Activated CD4-positive, alpha-beta T cell treated with anti-CD3 and anti-CD28 coated beads, Interleukin-2, amount 50 U/mL, for 4 hours (primary cell): ENCODE measurements at places on chromosomes 6 and 20.

DNA sequence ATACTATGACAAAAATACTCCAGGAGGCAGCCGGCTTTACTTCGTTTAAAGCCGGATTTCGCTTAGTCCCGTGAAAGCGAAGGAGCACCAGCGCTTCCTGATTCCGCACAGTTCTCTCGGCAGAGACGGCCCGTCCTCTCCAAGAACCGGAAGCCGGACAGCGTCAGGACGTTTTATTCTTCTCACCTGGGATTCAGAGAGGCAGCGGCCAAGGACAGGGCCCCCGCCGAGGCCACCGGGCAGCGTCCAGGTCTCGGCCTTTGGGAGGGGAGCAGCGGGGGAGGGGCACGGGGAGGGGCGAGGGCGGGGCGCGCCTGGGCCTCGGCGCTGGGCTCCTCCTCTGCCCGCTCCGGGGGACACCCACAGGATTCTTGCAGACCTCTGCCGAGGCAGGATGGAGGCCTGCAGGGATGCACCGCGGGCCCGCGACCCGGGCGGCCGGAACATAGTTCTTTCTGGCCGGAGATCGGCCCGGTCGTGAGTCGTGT is 2.8 kb upstream of the DIDO1 start:
- peak; percentile 23 for DNase-seq

GRCh38 chr6:107657373-107657754 is 166.7 kb downstream of the SCML4 start:
- no peak for DNase-seq

GRCh38 chr6:11682561-11682975 is 96.0 kb downstream of the ADTRP start:
- no peak for DNase-seq

- DNase-seq = no peak
Observed at GRCh38 chr6:41836022-41836659, 48.6 kb downstream of the TOMM6 start.

DNA sequence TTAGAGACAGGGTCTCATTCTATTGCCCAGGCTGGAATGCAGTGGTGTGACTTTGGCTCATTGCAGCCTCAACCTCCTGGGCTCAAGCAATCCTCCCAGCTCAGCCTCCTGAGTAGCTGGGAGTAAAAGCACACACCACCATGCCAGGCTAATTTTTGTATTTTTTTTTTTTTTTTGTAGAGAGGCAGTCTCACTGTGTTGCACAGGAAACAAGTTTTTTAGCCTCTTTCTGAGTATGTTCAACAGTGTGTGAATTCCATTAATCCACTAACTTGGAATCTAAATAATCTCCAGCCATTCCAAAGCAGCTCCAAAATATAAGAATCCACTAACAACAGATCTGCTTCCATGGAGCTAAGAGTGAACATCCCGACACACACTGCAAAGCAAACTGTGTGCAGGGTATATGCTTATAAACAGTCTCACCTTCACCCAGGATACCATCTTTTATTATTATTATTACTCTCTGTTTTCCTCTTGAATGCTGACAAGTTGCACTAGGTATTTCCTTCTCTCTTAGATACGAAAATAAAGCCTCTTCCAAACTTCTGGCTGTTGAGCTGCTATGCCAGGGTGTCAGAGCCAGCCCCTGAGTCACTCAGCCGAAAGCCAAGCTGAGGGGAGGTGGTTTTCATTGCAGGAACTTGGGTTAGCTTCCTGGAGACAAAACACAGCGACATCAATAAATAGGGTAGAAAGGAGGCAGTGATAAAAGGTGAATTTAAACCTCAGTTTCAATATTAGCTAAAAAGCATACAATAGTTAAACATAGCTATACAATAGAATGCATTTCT is 264.9 kb downstream of the HIVEP2 start:
- peak; percentile 9 for DNase-seq

DNA sequence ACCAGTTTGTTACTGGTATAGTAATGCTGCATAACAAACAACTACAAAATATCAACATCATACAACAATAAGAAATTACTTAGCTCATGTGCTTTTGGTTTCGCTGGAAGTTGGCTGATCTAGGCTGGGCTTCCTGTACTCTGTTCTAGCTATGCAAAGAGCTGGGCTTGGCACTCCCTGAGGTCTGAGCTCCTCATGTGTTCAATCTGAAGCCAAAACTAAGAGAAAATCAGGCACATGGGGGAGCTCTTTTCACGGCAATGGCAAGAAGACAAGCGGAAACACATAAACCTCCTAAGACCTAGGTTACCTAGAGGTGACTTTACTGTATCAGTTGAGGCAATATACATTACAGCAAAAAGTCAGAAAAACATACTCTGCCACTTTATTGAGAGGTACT is 574.2 kb downstream of the KHDRBS2 start:
- DNase-seq = no peak

GRCh38 chr6:105374010-105374420 is 28.9 kb downstream of the PREP start:
- DNase-seq = no peak

- no peak for DNase-seq
Observed at GRCh38 chr20:64180673-64181072, 16.4 kb downstream of the MYT1 start.

- DNase-seq = no peak
Observed at GRCh38 chr6:43945768-43946080, 175.7 kb downstream of the VEGFA start.

- DNase-seq = no peak
Observed at GRCh38 chr20:2891343-2891742, 18.1 kb downstream of the PTPRA start.

DNA sequence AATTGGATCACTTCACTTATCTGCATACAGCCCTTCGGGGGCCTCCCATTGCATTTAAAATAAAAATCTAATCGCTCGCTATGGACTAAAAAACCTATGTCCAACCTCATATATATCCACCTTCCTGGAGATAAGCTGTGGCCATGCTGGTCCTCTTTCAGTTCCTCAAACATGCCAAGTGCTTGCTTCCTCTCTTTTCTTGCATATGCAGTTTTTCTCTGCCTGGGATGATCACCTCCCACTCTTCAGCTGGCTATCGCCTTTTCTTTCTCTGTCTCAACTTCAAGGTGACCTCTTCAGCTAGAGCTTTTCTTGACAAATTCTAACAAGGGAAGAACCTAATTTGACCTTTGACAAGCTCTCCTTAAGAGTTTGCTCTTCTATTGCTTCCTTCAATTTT is 5.6 kb upstream of the TFB1M start:
- DNase-seq = no peak

GRCh38 chr6:35243386-35243958 is 16.1 kb upstream of the ZNF76 start:
- DNase-seq = no peak

DNA sequence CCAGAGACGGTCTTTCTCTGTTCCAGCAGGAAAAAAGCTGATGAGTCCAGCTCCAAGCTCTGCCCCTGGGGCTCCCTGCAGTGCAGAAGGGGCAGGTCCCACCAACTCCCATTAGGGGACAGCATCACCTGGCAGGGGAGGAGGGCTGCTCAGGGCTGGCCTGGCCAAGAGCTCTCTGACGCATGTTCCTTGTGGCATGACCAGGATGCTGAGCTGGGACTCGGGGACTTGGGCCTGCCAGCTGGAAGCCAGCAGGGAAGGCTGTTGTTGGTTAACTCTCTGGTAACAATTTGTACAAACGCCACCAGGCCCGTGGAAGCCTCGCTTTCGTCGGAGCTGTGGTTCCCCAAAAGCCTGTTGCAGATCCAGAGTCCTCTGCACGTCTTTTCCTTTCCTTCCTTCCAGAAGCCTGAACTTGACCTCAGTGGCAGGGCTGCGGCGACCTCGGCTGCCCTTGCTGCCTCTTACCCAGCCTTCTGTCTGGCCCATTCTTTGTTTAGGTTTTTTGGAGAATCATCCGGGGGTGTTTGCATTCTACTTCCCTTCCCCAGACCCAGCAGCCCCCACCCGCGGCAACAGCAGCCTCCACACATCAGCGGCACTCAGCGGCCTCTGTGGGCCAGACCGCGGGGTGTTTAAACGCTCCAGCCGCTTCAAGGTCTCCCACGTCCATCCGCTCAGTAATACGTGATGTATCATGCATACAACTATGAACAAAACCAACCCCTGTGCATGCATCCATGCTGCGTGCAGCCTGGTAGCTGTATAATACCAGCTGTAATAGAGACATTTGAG is 63.3 kb downstream of the GNAS-AS1 start:
- no peak for DNase-seq

DNA sequence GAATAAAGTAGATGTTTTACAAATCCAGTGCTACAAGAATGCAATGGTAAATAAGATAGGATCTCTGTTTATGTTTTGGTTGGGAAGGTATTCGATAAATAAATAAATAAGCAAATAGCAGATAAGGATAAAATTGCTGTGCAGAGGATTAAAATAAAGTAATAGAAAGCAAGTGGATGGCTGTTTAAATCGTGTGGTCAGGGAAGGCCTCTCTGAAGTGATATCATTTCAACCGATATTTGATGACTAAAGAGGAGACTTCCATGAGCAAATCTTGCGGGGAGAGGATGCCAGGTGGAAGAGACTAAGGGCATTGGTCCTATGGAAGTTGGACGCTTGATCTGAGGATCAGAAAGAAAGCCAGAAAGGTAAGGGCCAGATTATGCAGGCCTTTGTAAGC is 92.0 kb upstream of the CCN2 start:
- no peak for DNase-seq
